BJ (cell line): ENCODE measurements at places on chromosomes 1 and 21. TPM values are rescaled to one million over a fixed set of nuclear protein-coding genes. Genes with fewer than 3 reads are reported as not detected.

DNA sequence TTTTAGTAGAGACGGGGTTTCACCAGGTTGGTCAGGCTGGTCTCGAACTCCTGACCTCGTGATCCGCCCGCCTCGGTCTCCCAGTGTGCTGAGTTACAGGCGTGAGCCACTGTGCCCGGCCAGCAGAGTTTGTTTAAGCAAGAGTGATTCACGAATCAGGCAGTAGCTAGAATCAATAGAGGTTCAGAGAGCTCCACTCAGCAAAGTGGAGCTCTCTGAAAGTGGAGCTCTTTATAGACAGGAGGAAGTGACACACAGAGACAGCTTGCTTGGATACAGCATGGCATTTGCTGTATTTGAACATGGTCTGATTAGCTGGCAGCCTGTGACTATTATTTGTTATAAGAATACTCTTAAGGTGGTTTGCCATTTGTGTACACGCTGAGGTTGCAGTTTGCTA lies 27.1 kb upstream of the CD34 start:
- DNase-seq, result no peak

GRCh38 chr1:210264496-210265380 lies 32.1 kb downstream of the SERTAD4 start:
- no peak for DNase-seq

GRCh38 chr1:225712391-225712790 lies 59.5 kb upstream of the ENAH start:
- no peak for DNase-seq

DNA sequence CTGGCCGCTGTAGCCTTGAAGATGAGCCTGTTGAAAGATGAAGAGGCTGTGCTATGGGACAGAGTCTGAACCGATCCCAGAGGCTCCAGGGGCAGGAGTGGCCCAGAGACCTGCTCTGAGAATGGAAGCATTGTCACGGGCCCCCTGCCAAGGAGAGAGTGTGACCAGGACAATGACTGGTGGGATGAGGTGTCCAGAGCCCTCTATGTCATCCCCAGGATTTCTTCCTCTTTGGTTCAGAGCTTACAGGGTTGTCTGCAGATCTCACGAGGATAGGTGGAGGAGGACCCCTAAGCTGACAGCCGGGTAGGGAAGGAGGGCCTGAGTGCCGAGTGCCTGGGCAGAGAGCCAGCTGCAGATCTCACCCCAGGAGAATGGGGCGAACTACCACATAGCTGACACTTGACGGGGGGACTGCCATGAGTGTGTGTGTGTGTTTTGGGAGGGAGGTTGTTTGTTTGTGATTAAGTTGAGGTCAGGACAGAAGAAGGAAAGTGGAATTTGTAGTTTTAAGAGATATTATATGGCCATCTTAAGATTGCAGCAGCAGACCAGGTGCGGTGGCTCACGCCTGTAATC lies 25.4 kb downstream of the PIK3CD start:
- no peak for DNase-seq

DNA sequence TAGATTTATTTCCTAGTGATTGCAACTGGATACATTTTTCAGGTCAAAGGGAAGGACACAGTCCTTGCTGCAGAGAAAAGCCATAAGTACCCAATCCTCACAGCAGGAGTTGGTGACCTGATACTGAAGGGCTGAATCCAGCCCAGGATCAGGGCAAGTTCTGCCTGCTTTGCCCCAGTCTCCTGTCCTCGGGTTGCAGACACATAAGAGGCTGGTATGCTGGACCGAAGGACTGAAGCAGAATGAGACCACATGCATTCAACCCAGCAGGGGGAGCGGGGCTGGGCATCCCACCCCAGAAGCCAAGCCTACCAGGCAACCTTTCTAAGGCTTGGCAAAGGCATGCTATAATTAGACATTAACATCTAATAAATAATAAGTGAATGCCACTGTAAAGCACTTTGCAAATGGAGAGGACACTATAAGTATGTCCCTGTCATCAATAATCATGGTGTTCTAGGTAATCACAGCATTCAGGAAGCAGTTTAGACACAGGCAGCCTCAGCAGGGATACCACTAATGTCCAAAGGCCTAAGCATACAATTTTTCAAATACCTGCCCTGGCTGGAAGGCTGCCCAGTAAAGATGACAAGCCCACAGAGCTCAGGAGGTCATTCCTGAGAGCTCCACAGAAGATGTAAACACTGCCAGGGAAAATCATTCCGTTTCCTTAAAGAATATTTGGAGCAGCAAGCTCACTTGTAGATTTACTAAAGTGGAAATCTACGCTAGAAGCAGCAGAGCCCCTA lies 47.6 kb downstream of the KRTAP19-8 start:
- DNase-seq, result no peak

DNA sequence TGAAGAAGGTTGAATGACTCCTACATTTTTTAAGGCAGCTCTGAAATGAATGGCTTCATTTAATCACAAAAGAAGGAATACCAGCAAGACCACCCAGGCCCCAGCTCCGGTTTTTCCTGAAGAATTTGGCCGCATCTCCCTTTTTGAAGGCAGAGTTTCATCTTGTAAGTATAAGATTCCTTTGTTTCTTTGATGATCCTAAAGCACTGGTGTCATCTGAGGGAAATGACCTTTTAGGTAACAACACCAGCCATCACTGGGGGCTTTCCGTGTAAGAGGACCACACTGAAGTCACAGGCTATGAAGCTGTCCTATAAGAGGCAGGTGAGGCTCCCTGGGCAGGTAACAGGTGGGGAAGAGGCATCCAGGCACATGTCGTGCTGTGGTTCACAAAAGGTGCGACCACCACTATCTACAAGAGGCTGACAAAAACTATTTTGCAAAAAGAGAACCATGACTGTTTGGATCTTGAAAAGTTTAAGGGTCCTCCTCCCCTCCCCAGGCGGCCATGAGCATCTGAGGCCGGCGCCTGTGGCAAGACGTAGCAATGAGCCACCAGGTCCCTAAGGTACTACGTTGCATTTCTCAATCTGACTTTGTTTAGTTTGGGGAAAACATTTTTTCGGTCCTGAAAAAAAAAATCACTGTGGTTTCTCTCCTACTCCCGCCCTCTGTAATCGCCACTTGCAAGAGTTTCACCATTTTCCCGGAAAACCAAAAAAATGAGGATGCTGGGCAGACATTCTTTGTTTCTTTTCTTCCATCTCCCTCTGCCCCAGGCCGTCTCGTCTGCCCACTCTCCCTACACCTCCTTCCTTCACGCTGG lies 46.3 kb upstream of the IRF2BP2 start:
- DNase-seq, result no peak

- no peak for DNase-seq
These were observed 19.6 kb upstream of the DUSP10 start for GRCh38 chr1:221761354-221762002.

GRCh38 chr1:47416319-47417169 lies 459 bp downstream of the FOXE3 start:
- DNase-seq, result no peak

DNA sequence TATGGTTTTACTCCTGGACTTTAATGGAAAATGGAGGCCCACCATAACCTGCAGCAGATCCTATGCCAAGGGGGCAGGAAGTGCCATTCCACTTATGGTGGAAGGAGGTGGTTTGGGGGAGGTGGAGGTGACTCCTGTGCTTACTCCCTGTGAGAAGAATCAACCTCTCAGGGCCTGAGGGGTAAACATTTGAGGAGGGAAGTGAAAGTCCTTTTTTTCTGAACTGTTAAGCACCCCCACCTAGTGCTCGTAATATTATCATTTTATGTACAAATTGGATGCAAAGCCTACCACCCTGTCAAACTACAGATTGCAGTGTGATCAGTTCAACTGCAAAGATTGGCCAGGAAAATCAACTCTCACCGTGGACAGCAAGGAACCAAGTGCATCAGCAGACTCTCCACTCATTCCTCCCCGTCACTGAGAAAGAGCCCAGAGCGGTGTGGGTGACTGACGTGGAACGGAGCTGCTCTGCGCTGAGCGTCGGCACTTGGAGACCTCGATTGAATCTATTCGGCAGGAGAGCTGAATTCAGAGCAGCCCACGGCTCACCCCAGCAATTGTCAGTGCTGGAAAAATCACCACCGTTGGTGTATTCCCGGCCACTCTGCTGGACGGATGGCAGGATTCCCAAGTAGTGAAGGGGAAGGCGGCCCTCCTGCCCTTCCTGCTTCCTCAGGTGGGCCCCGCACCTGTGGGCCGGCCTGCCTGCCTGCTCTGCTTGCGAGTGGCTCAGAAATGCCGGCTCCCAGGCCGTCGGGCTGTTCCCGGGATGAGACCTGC lies 46.8 kb upstream of the COX20 start:
- DNase-seq, result no peak

- no peak for DNase-seq
These were observed 9.3 kb downstream of the MIA3 start for GRCh38 chr1:222627232-222627631.

- no peak for DNase-seq
These were observed 286.2 kb upstream of the POU3F1 start for GRCh38 chr1:38332649-38333310.

- DNase-seq, result no peak
These were observed 36.1 kb downstream of the COA6 start for GRCh38 chr1:234409328-234409727.

DNA sequence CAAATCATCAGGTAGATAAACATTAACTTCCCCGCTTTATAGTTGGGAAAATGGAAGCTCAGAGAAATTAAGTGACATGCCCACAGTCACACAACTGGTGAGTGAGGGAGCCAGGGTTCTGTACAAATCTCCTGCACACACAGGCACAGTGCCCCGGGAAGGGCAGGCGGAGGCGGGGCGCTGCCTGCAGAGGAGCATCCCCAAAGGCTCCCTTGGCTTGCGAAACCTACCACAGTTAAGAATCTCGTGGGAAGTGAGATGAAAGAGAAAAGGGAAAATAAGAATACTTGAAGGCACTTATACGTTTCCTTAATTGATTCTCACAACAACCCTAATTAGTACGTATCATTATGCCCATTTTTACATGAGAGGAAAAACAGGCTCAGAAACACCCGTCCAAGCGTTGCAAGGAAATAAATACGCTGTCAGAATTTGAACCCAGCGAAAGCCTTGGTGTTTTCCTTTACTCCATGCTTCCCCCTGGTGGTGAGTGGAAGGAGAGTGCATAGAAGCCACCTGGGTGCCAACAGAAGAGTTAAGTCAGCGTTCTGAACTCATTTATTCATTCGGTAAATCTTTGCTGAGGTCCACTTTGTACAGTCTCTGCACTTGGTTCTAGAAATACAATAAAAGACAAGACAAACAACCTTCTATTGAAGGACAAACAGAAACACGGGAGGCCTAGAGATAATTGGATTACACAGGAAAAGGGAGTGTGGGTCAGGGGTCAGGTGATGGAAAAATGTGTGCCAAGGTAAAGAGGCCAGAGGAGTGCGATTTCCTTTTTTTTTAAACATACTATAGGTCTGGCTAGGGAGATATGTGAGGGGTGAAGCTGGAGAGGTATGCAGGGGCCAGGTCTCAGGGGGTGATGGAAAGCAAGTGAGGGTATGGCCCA lies 28.4 kb downstream of the ACP6 start:
- DNase-seq, result no peak

DNA sequence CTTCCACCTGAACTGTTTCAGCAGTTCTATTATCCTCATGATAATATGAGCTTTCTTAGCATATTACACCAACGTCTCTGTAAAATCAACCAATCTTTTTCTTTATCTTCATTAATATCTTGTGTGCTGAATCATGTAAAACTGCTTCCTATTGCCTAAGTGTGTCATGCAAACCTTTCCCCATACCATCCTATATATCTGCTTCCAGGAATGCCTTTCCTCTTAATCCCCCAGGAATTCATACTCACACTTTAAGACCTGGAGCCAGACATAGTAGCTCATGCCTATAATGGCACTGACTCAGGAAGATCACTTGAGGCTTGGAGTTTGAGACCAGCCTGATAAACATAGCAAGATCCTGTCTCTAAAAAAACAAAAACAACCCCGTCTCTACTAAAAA lies 183.9 kb downstream of the NRIP1 start:
- no peak for DNase-seq

DNA sequence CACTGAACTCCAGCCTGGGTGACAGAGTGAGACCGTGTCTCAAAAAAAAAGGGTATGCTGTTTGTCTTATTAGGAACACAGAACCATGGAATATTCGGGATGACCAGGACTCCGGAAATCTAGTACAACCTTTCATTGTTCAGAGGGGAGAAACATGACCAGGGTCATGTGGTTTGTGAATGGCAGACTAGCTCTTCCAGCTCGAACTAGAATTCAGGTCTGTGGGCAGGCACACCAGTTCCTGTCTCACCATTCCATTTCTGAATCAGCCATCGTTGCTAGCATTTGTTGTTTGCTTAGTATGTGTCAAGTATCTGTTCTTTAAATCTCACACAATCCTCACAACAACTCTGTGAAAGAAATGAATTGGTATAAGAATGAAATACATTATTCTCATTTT lies 50.9 kb downstream of the MDM4 start:
- DNase-seq, result no peak

DNA sequence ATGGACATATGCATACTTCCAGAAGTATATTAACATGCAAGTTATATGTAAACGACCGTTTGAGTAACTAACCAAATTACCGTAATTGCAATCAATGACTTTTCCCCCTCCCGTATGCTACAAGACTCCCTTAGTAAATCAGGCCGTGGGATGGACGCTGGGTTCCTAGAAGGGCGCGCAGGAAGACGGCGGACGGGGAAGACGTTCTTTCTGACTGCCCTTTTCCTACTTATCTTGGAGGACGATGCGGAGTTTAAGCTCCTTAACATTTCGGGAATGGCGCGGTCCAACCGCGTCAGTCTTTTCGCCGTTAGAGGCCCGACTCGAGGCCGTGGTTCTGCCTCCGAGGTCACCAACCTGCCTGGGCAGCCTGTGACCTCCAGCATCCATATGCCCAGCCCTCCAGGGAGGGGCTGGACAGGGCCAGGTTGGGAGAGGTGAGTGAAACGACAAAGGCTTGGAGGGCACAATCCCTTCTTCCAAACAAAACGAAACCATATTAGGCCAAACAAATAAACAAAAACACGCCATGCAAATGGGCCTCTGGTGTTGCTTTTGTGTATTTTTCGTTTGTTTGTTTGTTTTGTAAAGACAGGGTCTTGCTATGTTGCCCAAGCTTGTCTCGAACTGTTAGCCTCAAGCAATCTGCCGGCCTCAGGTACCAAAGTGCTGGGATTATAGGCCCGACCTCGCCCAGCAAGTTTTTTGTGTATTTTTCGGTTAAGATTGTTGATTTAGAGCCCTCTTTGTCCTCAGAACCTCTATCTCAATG lies 873 bp upstream of the PI4KB start:
- DNase-seq, result no peak

DNA sequence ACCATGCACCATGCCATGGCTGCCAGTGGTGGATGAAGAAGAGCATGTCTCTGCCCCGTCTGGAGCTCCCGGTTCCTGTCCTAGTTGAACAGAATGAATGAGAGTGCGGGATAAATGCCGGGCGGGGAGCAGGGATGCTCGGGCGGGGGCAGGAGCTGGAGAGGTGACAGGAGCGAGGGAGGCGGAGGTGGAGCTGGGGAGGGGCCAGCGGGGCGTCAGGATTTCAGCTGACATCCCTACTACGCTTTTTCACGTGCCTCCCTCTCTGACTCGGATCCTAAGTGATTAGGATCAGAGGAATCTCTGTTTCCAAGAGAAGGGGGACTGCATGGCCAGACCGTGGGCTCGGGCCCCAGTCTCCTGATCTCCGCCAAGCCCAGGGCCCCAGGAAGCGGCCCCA lies 47.3 kb downstream of the TP73 start:
- no peak for DNase-seq

- no peak for DNase-seq
These were observed 31.1 kb downstream of the NFYC start for GRCh38 chr1:40722622-40723021.

SPSB1 gene
- 15.1 and 19.8 TPM in 2 replicates for polyA plus RNA-seq

CCDC30 gene
- polyA plus RNA-seq, result 0.26 and 0.38 TPM in 2 replicates

TRIM46 gene
- polyA plus RNA-seq, result 3.5 and 5.4 TPM in 2 replicates

RGS18 gene
- polyA plus RNA-seq, result 0.04 TPM in 1 of 2 replicates, not detected in the other

RGS7 gene
- 0.93 and 1.1 TPM in 2 replicates for polyA plus RNA-seq

RNPC3 gene
- polyA plus RNA-seq, result 13.3 and 15.2 TPM in 2 replicates

EVA1C gene
- polyA plus RNA-seq, result 9.6 and 12.2 TPM in 2 replicates

SOAT1 gene
- polyA plus RNA-seq, result 12.3 and 30.2 TPM in 2 replicates

NCF2 gene
- polyA plus RNA-seq, result 1.7 and 2.0 TPM in 2 replicates
